CD4-positive, alpha-beta T cell treated with Interleukin-17A for 1 hour (primary cell): ENCODE measurements at places on chromosomes 16 and 17.

GRCh38 chr16:88539261-88539651 lies 30.9 kb upstream of the ZC3H18 start:
- DNase-seq: no peak

GRCh38 chr17:34219405-34219804 lies 35.7 kb upstream of the CCL2 start:
- DNase-seq: no peak

GRCh38 chr17:78723001-78723796 lies 58.9 kb downstream of the CYTH1 start:
- no peak for DNase-seq

DNA sequence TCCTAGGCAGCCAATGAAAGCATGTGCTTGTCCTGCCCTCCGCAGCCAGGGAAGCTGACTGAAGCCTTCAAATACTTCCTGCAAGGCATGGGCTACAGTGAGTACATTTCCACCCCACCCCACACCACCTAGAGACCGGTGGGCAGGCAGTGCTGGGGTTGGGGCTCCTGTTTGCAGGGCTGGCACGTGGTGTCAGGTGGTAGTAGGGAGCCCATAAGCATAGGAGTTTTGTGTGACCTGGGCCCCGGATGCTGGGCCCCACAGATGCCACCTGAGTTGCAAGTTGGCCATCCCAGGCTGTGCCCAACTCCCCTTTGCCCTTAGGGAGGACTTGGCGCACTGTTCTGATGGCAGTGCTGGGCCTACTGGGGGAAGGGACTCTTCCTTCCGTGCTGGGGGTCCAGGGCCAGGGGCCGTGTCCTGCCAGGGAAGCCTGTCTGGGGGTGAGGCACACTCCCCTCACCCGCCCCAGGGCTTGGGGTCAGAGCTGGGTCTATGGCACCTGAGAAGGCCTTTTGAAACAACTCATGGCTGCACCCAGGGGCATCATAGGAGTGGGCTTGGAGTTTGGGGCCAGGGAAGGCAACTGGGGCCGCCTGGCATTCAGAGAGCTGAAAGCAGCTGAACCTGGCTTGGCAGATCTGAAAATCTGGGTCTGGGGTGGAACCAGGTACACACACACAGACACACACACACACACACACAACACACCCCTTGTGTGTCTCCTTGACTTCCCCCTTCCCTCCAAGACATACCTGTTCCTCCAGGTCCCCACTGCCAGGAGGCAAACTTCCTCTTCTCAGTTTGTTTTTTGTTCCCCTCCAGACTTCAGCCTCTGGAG lies 5.8 kb upstream of the SETD6 start:
- no peak for DNase-seq

DNA sequence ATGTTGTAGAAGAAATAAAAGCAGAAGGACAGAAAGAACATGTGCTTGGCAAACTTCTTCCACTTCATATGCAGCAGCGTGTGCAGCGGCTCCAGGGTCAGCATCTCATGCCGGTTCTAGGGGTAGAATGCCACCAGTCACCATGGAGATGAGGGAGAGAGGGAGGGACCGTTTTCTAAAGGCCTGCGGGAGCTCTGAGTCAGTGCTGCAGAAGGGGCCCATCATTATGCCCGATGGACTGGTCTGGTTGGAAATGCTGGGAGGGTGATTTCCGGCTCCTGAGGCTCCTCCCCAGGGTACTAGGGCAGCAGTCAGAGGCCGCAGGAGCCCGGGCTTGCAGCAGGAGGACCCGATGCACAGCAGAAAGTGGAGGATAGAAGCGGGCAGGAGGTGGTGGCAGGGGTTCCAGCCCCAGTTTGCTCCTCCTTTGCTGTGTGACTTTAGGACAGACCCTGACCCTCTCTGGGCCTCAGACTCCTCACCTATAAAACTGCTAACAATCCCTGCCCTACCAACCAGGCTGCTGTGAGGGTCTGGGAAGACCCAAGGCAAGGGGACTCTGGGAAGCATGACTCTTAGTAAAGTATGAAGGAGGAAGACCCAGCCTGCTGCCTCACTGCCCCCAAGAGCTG lies 28.6 kb downstream of the TRPV3 start:
- no peak for DNase-seq

DNA sequence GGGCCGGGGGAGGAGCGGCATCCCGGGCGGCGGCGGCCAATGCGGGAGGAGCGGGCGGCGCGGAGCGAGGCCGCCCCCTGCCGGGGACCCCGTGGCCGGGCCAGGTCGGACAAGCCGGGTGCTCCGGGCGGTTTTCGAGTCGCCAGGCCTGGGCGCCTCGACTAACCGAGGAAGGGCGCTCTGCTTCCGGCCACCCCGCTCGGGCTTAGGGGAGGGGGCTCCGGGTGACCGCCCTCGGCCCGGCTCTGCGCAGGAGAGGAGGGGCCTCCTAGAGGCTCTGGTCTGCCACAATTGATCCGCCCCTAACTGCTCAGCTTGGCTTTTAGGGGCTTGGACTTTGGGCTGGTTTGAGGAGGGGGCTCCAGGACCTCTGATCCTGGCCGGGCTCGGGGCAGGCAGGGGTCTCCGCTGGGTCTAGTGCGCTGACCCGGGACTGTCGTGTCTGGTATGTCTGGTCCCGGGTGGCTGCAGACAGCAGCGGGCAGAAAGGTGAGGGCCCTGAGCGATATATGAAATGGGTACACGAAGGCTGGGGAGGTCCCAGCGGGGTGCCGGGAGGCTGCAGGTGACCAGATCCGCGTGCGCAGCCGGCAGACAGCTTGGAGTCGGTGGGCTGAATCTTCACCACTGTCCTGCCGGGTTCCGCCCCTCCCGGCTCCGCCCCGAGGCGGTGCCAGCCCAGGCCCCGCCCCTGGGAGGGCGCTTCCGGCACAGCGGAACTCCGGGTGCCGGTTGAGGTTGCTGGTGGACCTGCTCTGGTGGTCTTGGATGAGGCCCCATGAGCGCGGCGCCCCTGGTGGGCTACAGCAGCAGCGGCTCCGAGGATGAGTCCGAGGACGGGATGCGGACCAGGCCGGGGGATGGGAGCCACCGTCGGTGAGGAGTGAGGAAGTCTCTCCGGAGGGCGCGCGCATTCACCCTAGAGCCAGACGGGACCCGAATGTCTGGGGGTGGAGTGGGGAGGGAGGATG lies at the start of gene USB1:
Gene USB1, plus strand, starts transcription at position 702 of the 971 bp plus-strand sequence. Its CDS starts 77 bp downstream, at position 779.
- peak; percentile 86 for DNase-seq

- DNase-seq: no peak
Measured at GRCh38 chr16:88770461-88771293, 14.3 kb downstream of the PIEZO1 start.

DNA sequence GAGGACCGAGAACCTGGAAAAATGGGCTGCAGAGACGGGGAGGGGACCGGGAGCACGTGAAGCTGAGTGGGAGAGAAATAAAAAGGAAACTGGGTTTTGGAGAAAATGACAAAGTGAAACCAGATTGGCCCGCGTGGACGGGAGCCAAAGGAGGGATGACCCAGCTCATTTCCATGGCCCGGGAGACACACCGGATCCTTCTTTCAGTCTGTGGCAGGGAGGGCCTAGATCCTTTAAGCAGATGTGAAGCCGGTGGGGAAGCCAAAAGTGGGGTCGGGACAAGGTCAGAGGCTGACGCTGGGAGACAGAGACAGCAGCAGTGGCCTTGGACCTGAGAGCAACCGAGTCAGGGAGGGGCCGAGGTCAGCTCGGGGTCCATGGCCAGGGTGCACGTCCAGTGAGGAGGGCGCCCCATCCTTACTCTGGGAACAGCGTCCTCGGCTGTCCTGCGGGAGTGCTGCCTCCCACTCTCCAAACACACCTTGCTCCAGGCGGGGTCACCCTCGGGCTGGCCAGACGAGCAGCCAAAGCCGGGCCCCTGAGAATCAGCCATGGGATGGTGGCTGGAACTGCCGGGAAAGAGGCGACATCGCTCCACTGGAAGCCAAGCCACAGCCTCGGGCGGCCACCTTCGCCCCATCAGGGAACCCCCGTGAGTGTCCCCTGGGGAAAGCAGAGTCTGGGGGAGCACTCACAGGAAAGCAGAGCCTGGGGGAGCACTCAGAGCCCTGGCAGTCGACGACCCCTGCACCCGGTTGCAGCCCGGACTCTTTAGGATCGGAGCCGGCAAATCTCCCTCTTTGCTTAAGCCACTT lies 17.3 kb downstream of the CA5A start:
- no peak for DNase-seq

- peak; percentile 89 for DNase-seq
Measured at GRCh38 chr16:68084504-68085258, 489 bp upstream of the NFATC3 start.

- no peak for DNase-seq
Measured at GRCh38 chr17:41451154-41451728, 10.5 kb upstream of the KRT38 start.

DNA sequence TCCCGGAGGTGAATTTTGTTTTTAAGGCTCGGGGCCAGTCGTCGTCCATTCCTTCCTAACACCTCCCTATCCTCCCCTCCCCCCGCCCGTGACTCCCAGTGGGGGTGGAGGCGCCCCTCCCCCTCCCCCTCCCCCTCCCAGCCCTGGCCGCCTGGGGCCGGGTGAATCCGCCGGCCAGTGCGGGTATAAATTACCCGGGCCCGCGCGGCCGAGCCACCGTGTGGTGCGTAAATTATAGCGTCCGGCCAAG lies 2.0 kb upstream of the GSE1 start:
- DNase-seq: no peak

DNA sequence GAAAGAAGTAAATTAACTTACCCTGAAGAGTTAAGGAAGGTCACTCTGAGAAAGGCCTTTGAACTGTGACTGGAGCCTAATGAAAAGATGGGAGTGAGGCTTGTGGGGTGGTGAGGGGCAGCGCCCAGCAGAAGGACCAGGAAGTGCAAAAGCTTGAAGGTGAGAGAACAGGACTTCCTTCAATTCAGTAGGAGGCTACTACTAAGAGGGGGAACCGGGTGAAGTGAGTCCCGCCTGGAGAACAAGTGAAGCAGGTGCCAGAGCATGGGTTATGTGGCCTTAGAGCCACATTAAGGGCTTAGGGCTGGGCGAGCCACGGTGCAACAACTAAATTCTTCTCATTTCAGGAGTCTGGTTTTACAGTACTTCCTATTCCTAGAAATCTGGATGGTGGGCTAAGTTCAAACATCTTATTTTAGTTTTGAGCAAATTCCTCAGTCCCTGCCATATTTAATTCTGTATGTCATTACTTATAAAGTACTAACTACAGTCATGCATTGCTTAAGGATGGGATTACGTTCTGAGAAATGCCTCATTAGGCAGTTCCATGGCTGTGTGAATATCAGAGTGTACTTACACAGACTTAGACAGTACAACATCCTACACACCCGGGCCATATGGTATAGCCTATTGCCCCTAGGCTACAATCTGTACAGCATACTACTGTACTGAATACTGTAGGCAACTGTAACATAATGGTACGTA lies 5.1 kb downstream of the CFAP20 start:
- DNase-seq: no peak

DNA sequence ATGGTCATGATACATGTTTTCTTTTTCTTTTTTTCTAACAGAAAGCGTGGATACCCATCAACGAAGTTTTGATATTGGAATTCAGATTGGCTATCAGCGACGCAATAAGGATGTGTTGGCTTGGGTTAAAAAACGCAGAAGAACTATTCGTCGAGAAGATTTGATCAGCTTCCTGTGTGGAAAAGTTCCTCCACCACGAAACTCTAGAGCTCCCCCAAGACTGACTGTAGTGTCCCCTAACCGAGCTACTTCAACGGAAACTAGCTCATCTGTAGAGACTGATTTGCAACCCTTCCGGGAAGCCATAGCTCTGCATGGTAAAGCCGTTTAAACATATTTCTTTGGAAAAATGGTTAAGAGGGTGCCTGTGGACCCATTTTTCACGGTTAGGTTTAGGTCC lies 11.5 kb downstream of the HAPSTR1 start:
- peak; percentile 50 for DNase-seq

- DNase-seq: no peak
Measured at GRCh38 chr16:53950677-53951076, 246.7 kb downstream of the FTO start.

- no peak for DNase-seq
Measured at GRCh38 chr17:57533684-57534305, 211.3 kb downstream of the CCDC182 start.

DNA sequence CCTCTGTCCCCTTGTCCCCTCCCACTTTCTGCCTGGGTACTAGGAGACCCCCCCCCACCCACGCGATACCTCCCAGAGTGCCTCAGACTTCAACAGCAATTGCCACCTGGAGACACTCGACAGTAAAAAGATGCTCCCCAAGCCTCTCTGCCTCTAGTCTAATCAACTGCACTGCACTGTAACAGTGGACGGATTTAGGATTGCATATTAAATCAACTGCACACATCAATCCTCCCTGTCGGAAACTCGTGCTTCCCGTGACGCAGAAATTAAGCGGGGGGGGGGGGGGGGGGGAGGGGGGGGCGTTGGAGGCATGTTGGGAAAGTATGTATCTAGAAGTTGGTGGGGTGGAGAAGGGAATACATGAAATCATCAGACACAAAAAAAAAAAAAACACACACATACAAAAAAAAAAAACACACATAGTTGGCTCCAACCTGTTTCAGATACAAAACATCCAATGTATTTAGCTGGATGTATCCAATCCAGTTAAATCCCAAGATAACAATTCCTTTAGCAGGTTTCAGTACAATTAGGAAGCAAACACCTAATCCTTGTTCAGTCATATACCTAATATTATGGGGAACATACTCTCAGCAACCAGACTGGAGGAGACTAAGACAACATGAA lies 29.7 kb downstream of the FAM222B start:
- peak; percentile 70 for DNase-seq

DNA sequence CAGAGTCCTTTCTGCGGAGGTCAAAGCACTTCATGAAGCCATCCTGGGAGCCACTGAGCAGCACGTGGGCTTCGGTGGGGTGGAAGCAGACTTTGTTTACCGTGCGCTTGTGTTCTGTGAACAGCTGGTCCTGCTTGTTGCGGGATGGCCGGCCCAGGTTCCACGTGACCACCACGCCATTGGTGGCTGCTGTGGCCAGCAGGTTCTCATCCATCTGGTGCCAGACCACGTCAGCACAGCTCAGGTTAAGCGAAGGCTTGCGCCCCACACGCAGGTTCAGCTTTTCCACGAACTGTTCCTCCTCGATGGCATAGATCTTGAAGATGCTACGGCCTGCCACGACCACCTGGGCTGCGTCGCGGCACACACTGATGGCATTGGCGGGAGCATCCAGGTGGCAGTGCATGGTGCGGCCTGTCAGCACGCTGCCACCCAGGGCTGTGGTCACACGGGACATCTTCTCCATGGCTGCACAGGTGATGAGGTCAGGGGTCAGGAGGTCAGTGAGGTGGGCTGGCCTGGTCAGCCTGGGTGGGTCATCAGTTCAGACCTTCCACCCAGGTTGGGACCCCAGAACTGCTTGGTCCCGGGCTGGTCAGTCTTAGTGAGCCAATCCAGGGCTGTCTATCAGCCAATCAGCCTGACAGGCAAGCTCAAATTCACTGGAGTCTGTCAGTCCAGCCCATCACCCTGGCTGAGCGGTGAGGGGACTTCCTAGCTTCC lies 862 bp downstream of the WDR24 start:
- no peak for DNase-seq

GRCh38 chr17:4208238-4208637 lies 55.5 kb downstream of the ANKFY1 start:
- DNase-seq: no peak

DNA sequence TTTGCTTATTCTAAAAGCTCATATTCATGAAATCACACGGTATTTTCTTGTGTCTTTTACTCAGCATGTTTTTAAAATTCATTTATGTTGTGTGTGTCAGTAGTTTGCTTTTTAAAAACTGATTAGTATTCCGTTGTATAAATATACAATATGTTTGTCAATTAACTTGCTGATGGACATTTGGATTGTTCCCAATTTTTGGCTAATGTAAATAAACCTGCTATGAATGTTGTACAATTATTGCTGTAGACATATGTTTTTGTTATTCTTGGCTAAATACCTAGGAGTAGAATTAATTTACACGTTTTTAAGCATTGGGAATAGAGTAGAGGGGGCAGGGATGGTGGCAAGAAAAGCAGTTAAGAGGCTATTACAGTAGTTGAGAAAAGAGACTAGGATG lies 199.5 kb upstream of the CCL2 start:
- DNase-seq: no peak

GRCh38 chr17:5077781-5078105 lies 524 bp upstream of the ZFP3 start:
- DNase-seq: no peak
